ENCODE measurements at places on chromosomes 4 and X.

DNA sequence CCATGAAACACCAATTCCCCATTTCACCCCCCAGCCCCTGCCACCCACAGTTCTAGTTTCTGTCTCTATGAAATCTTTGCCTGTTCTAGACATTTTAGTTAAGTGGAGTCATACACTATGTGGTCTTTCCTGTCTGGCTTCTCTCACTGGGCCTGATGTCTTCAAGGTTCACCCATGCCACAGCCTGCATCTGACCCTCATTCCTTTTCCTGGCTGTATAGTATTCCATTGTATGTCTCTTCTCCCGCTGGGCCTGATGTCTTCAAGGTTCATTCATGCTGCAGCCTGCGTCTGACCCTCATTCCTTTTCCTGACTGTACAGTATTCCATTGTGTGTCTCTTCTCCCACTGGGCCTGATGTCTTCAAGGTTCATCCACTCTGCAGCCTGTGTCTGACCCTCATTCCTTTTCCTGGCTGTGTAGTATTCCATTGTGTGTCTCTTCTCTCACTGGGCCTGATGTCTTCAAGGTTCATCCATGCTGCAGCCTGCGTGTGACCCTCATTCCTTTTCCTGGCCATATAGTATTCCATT, 191.7 kb downstream of the CRLF2 start:
- no peak for DNase-seq

DNA sequence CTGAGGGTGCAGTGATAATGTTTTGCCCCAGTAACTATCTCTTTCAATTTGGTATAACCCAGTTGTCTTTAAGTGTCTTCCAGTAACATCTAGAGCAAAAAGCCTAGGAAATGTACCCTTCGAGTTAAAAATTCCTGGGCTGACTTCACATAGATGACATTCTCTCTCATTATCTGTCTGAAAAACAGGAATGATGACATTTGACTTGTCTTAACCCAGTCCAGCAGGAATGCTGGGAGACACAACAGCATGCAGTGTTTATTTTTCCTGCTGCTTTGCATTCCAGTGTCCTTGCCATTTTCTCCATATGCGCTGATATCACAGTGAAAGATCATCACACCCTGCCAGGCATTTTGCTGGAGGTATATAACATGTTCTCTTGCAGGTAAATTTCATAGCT, 130.0 kb downstream of the SOWAHB start:
- peak; percentile 63 for DNase-seq

DNA sequence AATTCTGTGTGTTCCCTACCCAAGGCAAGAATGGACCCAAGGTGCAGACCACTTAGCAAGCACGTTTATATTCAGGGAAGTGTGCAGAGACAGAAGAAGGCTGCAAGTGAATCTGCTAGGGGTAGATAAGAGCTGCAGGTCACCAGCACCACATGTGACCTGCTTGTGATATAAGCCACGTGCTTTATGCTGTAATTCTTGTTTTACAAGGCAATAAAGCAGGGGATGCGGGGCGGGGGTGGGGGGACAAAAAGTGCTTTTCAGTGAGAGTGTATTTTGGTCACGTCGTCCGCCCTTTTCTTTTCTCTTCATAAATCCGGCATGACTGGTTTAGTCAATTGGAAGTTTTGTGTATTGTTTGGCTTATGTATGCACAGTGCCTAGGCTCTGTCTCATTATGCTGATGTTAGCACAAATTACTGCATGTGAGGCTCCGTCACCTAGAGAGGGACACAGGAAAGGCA, 192.7 kb downstream of the RBMX2 start:
- DNase-seq = no peak

GRCh38 chrX:76555816-76556215, 128.3 kb downstream of the MAGEE1 start:
- DNase-seq = no peak

GRCh38 chr4:94375364-94375763, 32.7 kb upstream of the HPGDS start:
- no peak for DNase-seq

DNA sequence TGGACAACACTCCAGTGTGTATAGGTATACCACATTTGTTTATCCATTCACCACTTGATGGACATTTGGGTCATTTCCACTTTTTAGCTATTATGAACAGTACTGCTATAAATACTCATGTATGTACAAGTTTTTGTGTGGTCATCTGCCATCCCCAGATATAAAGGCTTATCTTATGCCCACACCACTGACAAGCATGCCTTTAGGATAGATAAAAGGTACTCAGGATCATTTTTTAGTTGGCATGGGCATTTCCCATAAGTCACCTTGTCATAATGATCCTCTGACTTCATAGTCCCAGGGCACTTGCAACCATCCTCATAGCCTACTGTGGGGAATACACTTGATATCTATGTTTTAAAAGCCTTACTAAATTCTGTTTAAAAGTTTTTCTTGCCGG, 6.3 kb downstream of the AWAT1 start:
- no peak for DNase-seq

DNA sequence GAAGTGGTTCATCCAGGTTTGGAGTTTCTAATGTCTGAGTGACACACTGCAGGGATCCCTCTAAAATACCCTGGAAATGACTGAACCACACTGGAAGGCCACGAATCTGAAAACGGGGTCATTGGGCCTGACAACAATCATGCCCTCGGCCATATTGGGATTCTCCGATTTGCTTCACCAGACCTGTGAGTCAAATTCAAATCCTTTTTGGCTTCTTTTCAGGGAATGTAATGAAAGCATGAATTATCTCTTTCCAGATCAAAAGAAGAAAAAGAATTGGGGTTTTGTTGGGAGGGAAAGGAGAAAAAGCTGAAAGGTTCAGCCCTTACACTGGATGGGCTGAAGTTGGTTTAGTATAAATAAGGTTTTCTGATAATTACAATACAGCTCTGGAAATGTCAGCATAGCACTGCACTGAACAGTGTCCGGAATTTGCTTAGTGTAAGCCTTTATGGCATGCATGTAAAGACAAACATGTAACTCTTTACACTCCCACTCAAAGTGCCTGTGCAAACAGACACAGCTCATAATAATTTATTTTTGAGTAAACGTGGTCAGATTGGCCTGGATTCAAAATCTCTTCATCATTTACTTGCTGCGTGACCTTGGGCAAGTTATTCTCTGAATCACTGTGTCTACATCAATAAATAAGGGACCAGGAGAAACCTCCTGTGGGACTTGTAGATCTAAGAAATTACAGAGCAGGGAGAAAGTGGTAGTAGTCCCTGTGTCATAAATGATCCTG, 21.4 kb downstream of the CT47C1 start:
- DNase-seq = no peak

- DNase-seq = peak; percentile 49
Measured at GRCh38 chr4:176791591-176792325, 964 bp downstream of the VEGFC start.

DNA sequence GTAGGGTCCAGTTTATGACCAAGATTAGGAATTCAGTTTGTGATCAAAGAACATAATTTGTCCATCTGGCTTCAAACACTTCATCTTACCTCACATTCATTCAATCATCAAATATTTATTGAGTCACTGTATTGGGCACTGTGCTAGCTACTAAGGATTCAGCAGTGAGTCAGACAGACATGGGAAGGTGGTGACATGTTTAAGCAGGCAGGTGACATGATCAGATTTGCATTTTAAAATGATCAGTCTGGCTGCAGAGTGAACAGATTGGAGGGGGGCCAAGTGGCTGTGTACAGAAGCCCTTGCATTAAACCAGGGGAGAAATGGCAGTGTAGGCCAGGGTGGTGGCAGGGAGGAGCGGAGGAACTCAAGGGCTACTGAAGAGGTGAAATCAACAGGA, 25.1 kb upstream of the APLN start:
- DNase-seq = no peak

- no peak for DNase-seq
Measured at GRCh38 chr4:158799856-158800255, 31.0 kb downstream of the FNIP2 start.

- peak; percentile 31 for DNase-seq
Measured at GRCh38 chr4:168388890-168389289, 70.3 kb upstream of the DDX60 start.

DNA sequence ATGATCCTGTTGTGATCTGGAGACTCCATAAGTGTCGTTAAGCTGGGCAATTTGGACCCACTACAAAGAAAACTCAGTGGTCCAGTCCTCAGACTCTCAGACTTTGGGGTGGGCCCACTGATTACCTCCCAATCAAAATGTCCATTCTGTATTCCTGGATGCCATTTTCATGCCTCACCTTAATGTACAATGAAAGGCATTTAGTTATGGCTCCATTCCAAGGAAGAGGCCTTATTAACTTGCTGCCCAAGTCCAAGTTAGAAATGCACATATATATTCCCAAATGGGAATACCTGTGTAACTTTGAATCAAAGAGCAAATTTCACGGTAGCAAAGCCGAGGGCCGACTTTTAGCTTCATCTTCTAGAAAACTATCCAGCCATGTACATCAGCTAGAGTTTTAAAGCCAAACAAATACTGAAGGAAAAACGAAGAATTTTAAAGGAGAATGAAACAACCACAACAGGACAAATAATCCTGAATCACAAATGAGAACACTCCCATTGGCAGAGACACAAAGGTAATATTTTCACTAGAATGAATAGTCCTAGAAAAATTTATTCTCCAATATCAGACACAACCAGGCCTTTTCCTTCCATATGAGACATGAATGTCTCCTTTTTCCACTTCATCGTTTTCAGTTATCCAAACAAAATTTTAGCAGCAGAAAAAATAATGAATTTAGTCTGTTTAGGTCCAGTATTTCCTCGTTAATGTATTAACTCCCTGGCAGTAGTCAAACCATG, 63.7 kb upstream of the HHIP start:
- DNase-seq = peak; percentile 39

GRCh38 chr4:94428884-94429283, 22.9 kb upstream of the PDLIM5 start:
- DNase-seq = no peak

DNA sequence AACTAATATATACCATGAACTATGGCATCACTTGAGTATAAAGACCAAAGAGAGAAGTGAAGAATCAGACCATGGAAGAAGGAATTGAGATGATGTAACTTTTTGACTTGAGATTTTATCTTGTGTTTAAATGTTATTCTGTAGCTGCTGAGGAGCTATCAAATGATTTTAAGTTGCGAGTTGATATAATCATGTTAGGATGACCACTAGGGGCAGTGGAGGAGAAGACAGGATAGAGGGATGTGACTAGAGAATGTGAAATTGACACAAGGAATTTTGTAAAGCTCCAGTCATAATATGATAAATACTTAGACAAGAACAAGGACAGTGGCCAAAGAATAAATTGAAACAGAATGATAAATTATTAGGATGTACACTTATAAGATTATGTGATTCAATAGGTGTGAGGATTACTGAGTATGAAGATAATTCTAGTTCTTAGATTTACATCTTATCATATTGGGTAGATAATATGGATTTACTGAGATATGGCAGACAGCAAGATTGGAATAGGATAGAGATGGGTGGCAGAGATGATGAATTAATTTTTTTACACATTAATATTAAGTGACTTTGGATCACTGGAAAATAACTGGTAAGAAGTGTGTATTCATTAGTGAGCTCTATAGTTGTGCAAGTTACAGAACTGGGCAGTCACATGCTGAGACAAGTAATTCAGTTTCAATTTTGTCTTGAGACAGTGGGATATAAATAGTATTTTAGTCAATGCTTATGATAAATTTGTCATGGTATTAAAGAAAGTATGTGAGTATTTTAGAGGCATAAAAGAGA, 816.0 kb upstream of the PCDH10 start:
- DNase-seq = no peak

Data from AG20443 (cell line).